ENCODE measurements at places on chromosomes 13 and 19.
A peak's percentile ranks its signal among the peaks of the same experiment; 100 is the strongest.

GRCh38 chr19:17931532-17932191 lies 1.2 kb upstream of the CCDC124 start:
- DNase-seq = no peak

- no peak for DNase-seq
Measured at GRCh38 chr13:97932036-97932435, 21.4 kb upstream of the IPO5 start.

GRCh38 chr13:90933097-90933826 lies 414.2 kb upstream of the MIR17HG start:
- DNase-seq = peak; percentile 6

DNA sequence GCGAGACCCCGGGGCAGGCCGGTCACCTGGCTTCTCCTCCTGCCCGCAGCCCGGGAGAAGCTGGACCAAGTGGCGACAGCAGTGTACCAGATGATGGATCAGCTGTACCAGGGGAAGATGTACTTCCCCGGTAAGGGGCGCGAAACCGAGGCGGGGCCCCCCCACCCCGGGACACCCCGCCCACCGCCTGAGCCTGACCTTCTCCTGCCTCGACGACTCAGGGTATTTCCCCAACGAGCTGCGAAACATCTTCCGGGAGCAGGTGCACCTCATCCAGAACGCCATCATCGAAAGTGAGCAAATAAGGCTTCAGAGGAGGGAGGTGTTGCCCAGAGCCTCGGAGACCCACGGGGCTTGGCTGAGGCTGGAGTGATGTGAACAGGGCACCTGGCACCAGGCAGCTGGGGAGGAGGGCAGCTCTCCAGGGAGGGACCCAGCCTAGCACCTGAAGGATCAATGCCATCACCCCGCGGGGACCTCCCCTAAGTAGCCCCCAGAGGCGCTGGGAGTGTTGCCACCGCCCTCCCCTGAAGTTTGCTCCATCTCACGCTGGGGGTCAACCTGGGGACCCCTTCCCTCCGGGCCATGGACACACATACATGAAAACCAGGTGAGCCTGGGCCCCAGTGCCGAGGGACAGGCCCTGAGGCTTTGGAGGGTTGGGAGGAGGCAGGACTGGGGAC lies 629 bp downstream of the IZUMO4 start:
- DNase-seq = peak; percentile 84

DNA sequence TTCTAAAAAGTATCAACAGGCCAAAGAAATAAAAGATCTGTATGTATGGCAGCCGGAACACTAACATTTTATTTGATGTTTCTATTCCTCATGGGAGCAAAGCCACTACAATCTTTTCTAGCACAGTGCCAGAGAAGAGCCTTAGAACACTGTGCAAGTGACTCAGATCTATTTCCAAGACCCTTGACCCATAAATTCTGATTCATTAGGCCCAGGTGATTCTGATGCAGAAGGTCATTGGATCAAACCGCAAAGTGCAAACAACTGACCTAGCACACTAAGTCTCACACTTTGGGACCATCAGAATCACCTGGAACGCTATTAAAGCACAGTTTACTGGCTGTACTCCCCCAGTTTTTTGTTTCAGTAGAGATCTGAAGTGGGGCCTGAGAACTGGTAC lies 87.6 kb downstream of the MYCBP2 start:
- DNase-seq = no peak

DNA sequence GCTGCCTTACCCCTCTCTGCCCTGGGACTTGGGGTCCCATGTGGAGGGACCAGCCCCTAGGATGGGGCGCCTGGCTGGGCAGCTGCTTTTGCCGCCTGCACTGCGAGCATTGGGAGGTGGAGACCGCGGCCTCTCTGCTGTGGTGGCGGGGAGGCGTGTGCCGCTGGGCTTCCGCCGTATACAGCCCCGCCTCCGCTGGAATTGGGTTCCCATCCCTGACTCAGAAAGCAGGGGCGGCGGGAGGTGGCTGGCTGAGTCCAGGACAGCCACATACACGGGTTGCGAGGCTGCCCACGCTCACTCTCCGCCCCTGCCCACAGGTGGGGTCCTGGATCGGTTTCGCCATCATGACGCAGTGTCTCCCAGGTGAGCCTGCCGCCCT lies 6.6 kb downstream of the NDUFB7 start:
- DNase-seq = no peak

DNA sequence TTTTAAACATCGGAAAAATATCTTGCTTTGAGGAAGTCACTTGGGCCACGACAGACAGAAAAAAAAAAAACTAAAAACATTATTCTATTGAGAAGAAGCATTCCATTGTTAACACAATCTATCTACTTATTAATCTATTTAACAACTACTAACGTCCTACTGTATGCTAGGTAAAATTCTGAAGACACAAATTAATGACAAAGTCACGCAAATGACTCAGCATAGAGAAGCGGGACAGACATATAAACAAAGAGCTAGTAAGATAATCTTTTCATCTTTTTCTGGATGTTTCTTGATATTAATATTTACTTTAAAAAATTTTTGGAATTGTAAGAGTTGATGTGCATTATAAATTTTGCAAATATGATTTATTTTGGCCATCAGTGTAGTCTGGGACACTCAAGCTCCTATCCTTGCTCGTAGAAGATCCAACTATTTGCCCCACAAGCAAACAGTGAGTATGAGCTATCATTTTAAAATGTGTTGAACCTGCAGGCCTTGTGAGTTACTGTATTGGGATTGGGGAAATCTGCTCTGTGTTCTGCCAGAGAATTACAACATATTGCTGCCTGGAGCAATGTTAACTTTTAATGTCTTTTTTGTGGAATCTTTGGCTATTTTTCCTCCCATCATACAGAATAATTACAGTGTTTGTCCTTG lies 109.1 kb downstream of the PCDH9 start:
- no peak for DNase-seq

GRCh38 chr19:42153672-42154433 lies 21.6 kb upstream of the POU2F2 start:
- no peak for DNase-seq

DNA sequence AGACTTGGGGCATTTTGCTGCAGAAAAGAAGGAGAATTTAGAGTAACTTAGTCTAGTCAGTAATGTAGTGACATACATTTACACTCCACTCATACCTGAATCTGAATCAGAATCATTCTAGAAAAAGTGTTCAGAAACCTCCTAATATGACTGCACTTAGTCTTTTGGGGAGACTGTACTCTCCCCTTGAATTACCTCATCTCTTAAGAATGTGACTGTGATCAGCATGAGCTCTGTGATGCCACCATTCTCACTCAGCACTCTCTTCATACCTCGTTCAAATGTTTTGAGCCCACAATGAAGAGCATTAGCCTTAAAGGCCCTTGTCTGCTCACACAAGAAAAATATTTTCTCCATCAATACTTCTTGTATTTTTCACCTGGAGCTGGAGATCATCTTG lies 229.4 kb downstream of the FGF14 start:
- no peak for DNase-seq

GRCh38 chr13:49262634-49263033 lies 14.9 kb downstream of the CDADC1 start:
- no peak for DNase-seq

- no peak for DNase-seq
Measured at GRCh38 chr19:43690890-43691289, 20.9 kb upstream of the PLAUR start.

DNA sequence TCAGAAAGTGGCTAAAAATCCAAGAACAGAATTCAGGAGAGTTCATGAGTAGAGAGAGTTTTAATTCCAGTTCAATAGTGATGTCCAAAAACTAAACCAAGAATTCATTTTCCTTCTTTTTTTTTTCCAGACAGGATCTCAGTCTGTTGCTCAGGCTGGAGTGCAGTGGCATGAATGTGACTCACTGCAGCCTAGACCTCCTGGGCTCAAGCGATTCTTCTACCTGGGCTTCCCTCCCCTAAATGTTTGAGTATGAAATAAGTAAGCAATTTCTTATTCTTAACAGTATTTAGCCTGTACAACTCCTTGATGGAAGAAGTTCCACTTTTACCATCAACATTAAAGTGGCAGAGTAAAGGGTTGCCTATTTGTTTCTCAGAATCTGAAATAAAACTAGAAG lies 3.8 kb downstream of the COMMD6 start:
- no peak for DNase-seq

DNA sequence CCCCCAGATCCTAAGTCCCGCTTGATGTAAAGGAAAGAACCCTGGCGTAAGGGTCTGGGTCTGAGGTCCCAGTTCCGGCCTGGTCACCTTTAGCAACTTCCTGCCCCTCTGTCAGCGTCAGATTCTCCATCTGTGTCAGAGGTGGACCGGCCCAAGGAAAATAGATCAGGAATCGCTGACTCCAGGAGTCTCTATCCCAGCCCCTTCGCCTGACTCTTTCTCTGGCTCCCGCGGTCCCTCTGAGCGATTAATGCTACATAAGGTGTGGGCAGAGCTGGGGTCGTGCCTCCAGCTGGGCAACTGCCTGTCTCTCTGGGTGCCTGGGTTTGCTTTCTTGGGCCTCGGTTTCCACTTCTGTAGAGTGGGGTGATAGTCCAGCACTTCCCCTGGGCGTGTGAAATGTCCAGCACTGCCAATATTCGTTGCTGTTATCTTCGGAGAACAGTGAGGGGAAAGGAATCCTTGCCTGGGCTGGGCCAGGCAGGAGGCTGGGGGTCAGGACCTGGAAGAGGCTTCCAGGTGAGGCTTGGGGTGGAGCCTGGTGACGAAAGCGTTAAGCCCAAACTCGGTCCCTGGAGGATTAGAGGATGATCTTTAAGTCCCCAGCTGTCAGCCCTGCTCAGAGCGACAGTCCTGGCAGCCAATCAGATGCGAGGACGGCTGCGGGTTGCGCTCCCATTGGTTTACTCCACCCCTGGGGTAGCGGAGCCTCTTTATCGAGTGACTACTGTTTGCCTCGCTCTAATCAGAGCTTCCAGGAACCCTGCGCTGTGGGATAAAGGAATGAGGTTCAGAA lies 767 bp downstream of the ABCA7 start:
- DNase-seq = peak; percentile 94

GRCh38 chr19:49473868-49474541 lies at the start of gene FLT3LG:
TSS of gene FLT3LG (plus strand) at chr19:49474215. CDS start at chr19:49474640, 425 bp downstream.
- peak; percentile 75 for DNase-seq

GRCh38 chr19:5666921-5667610 lies 13.2 kb downstream of the MICOS13 start:
- no peak for DNase-seq

GRCh38 chr19:42278452-42279154 lies 9.6 kb downstream of the CIC start:
- no peak for DNase-seq

DNA sequence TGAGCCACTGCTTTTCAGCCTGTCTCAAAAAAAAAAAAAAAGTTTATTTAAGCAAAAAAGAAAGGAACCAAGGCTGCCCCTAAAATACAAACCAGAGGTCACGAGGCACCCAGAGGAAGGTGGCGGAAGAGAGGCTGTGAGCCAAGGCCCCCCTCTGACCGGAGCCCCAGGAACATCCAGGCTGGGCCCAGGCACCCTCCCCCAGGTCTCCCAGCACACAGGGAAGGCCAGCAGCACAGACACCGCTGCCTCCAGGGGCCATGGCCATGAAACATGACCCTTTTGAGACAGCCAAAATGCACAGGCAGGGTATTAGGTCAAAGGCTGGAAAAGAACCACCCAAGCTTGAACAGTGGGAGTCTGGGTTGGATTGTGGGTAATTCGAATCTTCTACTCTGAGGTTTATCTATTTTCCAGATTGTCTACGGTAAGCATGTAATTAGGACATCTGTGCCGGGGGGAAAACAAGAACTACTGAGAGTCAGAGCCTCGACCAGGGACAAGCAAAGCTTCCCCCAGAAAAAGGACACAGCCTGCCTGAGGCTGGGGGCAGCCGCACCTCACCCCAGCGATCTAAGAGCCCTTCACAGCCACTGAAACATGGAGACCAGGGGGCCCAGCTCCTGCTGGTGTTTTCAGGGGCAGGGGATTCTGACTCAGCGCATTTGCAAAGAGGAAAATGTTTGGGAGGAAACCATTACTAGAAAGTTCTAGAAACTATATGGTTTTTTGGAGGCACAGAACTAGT lies 8.4 kb downstream of the PEX11G start:
- DNase-seq = no peak

DNA sequence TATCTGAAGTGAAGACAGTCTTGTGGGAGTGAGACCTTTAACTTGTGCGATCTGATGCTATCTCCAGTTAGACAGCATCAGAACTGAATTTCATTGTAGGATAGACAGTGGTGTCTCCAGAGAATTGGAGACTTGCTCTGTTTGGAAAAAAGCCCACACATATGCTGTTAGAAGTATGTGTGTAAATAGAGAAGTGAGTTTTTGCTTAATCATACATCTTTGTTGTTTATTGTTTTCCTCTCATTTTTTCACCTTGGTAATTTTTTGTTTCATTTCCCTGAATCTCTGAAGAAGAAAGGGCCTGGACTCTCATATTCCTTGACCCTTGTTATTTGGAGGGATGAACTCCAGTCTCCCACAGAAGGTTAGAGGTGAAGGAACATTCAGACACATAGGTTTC lies 21.8 kb downstream of the FPR3 start:
- DNase-seq = no peak

DNA sequence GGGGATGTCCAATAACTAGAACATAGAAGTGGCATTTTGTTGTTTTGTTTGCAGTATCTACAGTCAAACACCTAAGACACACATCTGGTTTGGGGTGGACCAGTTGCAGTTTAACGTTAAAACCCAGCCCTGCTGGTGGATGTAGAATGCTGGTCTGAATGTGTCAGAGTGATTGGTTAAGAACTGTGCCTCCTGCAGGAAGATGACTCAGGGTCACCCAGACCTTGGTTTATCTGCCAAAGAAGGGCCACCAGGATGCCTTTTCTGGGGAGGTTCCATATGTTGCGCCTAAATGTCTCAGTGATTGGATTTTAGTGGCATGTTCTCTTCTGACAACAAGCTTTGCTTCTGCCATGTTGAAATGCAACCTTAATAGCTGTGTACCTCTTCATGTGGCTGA lies 23.1 kb downstream of the ZNF536 start:
- no peak for DNase-seq

DNA sequence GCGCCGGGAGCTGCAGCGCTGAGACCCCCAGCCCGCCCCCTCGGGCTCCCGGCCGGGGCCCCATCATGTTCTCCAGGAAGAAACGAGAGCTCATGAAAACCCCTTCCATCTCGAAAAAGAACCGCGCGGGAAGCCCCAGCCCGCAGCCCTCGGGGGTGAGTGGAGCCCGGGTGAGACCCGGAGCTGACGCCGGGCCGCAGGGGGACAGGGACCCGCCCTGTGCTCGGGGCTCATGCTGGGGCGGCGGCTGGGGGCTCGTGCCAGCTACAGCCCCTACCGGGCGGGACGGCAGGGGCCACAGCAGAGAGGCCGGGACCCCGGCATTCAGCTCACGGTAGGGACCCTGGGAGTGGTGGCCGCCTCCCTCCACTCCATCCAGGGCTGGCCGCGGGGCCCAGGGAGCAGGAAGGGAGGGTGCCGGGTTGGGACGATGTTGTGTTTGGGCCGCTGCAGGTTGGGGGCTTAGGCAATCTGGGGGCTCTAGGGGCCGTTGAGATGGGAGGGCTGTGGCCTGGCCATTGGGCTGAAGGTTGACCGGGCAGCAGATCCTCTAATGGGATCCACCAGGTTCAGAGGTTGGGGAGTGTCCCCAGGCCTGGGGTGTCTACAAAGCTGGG lies 482 bp downstream of the ARHGAP45 start:
- DNase-seq = peak; percentile 40

GRCh38 chr19:29450812-29451211 lies 75.0 kb upstream of the VSTM2B start:
- no peak for DNase-seq

GRCh38 chr13:46716821-46717220 lies 80.1 kb downstream of the ESD start:
- no peak for DNase-seq

GRCh38 chr13:20616059-20616797 lies 49.3 kb downstream of the IFT88 start:
- DNase-seq = peak; percentile 75

All from DMS53 (cell line).